ENCODE measurements at places on chromosomes 5 and 9.

DNA sequence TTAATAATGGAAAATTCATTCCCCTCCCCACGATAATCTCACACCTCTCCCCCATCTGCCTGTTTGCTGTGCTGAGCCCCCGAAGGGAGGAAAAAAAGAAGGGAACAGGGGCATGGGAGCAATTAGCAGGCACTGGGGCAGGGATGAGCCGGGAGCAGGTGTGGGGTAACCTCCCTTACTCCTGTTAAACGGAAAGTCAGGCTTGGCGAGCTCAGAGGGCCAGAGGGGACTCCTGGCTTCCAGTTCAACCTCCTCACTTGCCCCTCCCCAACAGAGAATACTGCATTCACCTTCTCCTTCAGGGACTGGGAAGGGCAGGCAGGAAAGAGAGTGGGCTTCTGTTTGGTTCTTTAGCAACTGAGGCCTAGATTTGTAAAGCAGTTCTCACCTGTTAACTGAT is 1.6 kb downstream of the AFAP1L1 start:
- DNase-seq: no peak

GRCh38 chr9:111961575-111961974 is 65.0 kb downstream of the UGCG start:
- DNase-seq: peak; percentile 94

DNA sequence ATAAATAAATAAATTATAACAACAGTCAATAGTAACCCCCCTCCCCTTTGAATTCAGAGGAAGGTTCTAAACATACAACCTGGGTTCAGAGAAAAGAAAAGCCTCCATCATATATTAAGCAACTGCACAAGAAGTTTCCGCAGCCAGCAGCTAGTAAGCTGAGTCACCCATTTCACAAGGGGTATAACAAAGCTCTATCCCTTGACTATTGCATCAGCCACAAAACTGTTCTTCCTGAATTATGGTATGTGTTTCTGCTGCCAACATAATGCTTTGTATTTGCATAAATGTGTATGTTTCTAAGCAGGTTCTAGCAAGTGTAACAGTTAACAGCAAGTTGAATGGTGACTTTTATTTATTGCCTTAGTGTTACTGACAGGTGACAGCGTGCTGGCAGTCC is 6.8 kb upstream of the CEP120 start:
- no peak for DNase-seq

DNA sequence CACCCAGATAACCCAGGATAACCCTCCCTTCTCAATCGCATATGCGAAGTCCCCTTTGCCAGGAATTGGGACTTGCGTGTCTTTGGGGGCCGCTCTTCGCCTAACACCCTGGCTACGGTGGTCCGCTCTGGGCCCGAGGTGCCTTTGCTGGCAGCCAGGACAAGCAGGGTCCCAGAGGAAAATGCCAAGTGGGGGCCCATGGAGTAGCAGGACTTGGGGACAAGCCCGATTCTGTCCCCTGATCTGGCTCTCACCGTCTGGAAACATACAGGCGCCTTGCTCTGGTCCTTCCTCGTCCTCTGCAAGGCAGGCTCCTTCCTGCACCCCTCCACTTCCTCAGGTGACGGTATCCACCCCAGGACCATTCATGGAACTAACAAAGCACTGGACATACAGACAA is 78.1 kb upstream of the UNC5A start:
- no peak for DNase-seq

DNA sequence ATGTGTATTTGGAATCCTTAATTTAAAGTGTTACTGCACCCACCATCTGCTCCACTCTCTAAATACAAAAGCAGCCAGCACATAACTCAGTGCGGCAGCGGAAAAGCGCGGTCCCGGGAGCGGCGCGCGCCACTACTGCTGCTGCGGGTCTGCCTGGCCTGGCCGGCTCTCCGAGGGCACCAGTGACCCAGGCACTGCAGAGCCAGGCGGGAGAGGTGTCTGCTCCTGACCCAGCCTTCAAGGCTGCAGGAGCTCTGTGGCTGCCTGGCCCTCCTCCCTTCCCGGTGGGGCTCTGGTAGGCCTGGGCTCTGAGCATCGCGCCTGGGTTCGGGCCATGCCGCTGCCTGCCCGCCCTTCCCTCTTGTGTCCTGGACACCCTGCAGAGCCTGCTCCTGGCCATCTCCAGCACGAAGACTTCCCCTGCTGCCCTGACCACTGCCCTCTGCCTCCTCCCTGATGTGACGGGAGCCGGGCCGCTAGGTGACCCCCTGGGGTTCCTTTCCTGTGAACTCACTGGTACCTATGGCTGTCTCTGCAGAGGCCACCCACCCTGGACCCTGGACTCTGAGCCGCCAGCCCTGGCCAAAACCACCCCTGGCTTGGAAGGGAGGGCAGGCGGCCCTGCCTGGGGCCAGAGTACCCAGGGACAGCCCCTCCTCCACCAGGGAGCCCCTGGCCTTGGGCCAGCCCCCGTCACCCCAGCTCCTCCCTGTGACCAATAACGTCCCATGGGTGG is 32.8 kb upstream of the UBAC1 start:
- no peak for DNase-seq

All from NCI-H748 treated with DMSO at 0.1 percent for 48 hours (cell line).